ENCODE measurements at places on chromosomes 12 and 14.

DNA sequence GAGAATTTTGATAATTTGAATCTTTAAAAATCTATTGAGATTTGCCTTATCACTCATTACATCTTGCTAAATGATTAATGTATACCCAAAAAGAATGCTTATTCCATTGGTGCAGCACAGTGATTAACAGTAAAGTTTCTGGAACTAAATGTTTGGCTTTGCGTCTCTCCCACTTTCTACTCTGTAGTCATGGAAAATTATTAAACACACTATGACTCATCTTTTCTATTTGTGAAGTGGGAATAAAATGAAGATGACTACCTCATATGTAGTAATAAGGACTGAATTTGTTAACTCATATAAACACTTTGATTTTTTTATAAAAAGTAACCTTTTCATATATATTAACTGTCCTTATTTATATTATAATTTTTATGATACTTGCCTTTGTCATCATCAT is 118.1 kb downstream of the RERGL start:
- no peak for DNase-seq

DNA sequence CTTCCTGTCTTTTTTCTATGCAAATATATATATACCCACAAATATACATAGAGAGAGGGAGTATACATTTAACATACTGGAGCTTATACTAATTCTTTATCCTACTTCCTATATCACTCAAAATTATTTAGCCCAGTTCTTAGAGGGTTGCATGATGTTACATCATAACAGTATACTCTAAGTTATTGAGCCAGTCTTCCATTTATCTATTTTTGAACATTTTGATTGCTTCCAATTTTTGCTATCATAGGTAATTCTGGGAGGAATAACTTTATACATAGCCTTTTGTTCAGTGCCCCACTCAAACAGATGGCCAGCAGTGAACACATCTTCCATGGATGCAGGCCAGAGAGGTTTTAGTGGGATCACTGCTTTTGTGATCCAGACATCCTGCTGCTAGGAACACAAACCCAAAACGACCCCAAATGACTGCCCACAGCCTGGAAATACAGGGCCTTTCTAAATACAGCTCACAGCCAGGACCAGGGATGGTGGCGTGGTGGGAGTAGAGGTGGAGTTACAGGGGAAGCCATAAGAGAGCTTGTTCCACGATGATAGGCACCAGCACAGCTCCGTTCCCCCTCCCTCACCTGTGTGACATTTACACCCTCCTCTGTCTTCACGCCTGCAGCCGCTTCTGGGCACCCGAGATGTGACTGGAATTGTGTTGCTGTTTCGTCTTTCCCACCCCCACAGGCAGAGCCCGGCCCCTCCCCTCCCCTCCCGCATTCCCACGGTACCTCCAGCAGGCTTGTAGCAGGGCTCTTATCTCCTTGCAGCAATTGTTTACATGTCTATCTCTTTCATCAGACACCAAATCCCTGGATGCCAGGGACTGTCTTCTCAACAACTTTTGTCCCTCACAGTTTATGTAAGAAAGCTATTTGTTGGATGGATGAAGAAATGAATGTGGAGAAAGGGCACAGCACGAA is 30.7 kb upstream of the HDAC7 start:
- no peak for DNase-seq

DNA sequence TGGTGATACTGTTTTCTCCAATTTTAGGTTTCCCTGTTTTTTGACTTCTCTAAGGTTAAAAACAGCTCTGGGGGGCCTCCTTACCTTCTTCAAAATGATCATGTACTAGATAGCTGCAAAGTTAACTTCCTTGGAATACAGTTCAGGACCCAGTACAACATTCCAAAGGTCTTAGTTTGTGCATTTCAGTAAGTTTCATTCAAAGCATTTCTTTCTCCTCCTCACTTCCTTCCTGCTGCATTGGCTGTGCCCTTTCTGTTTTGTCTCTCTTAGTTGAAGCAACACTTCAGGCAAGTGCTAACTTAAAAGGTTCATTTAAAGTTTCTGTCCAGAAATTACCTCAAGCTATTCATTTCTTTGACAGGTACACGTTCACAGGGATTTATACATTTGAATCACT is 95.7 kb downstream of the SCN8A start:
- no peak for DNase-seq

DNA sequence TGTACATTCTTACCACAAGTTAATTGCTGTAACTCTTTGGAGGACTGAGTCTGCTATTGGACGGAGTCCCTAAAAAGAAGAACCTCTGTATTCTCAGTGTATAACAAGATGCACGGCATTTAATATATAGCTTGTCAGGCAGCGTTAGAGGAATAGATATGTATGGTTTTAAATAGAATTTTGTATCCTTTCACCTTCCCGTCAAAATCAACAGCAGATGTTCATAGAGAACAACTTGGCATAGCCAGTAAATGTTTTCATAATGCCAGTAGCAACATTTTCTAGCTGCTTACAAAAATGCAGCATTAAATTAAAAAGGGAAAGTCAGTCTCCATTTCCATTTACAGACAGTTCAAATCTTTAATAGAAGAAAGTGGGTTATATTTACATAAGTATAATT is 6.8 kb downstream of the SCYL2 start:
- no peak for DNase-seq

DNA sequence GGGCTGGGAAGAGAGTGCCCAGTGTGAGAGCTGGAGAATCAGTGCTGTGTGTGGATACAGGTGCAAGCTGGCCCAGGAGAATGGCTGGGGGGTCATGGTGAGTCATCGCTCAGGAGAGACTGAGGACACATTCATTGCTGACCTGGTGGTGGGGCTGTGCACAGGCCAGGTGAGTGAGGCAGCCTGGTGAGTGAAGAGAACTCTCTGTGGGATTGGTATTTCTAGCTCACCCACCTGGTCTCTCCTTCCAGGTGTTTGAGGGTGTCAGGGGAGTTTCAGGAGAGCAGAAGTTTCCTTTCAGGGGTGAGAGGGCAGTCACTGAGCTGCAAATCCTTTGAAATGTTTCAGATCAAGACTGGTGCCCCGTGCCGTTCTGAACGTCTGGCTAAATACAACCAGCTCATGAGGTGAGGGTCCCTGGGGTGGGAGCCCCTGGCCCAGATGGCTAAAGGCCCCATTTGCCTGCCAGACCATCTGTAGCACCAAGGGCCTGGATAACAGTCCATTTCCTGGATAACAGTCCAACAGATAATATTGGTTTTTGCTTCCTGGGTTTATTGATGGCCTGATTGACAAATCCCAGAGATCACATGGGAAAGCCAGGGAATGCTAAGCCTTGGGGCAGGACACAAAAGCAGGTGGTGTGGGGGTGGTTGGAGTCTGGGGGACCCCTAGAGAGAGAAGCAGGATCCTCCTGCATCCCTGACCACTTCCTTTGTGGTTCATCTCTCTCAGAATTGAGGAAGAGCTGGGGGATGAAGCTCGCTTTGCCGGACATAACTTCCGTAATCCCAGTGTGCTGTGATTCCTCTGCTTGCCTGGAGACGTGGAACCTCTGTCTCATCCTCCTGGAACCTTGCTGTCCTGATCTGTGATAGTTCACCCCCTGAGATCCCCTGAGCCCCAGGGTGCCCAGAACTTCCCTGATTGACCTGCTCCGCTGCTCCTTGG is 5.5 kb upstream of the ATN1 start:
- DNase-seq, result no peak

DNA sequence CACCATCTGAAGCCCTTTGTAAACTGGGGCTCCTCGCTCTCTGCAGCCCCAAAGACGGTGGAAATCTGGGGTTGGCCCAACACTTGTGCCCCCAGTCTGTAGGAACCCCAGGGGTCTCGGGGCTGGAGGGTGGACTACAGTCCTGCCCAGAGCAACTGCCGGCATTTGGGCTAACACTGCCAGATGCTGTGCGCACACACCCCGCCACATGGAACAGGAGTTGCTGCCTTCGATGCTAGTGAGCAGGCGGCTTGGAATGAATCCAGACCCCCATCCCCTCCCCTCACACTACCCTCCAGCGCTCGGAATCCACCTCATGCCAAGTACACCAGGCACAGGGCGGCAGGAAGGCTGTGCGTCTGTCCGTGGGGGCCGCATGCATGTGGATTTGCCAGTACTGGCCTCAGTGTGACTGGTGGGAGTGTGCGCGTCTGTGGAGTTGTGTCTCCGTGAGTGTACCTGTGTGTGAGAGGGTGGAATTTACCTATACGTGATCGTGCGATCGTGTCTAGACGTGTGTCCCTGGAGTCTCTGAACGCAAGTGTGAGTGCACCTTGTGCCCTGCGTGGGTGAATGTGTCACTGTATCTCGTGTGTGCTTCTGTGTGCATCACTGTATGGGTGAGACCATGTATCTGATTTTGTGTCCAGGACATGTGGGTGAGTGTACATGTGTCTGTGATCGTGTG is 5.1 kb downstream of the LHX5 start:
- DNase-seq, result no peak

- DNase-seq, result peak; percentile 3
Observed at GRCh38 chr12:30753233-30753632, 1.5 kb downstream of the CAPRIN2 start.

DNA sequence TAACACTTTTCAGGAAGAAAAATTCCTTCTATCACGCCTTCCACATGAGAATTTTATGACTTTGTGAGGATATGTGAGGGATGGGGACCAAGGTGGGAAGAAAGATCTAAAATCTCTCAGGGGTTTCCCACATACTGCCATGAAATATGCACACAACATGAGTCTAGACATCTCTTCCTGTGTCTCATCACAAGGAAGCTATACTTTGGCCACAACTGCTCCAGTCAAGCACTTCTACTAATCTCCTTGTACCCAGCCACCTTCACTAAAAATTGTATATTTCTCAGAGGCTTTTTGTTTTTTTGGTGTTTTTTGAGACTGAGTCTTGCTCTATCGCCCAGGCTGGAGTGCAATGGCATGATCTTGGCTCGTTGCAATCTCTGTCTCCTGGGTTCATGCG is 3.2 kb downstream of the OSBPL8 start:
- no peak for DNase-seq

GRCh38 chr14:99329711-99330315 is 57.8 kb upstream of the BCL11B start:
- no peak for DNase-seq

DNA sequence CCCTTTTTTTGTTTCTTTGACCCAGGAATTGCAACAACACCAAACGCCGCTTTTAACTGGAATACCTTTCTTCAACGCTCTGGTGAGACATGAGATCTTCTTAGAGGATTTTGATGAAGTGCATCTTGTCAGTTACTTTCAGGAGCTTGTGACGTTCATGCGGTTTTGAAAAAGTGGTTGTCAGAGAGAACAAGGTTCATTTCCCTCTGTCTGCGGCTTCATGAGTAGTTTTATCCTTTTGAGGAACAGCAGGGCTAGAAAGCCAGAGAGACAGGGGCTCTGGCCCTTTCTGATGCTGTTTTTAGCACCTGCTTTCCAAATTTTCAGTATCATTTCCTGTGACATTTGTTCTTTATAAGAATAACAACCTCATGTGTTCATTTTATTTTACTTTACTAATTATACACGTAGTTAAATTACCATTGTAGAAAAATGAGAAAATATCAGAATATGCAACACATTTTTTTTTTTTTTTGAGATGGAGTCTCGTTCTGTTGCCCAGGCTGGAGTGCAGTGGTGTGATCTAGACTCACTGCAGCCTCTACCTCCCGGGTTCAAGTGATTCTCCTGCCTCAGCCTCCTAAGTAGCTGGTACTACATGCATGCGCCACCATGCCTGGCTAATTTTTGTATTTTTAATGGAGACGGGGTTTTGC is 61.8 kb downstream of the GLT1D1 start:
- no peak for DNase-seq

DNA sequence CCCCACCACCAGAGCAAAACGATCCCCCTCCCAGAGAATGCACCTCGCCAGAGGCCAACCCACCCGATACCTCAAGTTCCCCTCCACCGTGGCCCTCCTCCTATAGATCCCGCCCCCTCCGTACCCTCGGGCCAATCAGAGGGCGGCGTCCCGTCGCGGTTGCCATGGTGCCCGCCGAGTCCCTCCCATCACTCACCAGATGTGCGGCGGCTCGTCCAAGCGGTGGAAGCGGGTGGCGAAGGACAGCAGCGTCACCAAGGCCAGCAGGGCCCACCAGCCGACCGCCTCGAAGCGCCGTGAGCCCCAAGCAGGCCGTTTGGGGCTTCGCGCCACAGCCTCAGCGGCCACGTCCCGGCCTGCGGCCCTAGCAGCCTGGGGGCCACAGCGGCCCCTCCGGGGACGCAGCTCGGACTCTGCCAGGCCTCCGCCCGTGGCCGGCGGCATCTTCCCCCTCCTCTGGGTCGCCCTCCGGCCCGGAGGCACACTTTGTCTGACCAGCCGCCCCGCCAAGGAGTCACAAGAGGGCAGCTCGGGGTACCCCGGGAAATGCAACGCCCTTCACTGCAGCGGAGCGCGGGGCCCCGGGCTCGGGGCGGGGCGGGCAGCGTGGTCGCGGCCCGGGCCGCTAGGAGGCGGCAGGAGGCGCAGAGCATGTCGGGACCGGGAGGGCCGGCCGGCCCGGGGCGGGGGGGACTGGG is at the start of gene POMT2:
Gene POMT2, minus strand, starts transcription at position 646 of the 698 bp plus-strand sequence. Its CDS starts 202 bp downstream, at position 444.
- DNase-seq, result peak; percentile 86

DNA sequence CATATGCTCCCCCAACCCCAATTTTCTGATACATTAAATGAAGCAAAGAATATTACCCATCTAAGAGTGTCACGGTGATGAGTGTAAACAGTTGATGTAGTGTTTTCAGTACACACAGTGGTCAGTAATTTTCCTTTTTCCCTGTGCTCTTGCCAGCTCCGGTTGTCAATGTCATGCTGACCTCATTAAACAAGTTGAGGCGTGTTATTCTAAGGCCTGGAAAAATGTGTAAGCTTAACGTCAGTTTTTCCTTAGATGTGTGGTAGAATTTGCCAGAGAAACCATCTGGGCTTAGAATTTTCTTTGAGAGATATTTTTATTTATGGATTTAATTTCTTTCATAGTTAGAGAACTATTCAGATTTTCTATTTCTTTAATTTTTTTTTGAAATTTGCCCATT is 11.7 kb upstream of the SERPINA6 start:
- DNase-seq, result no peak

- DNase-seq, result no peak
Observed at GRCh38 chr12:3871356-3871755, 1.8 kb downstream of the PARP11 start.

DNA sequence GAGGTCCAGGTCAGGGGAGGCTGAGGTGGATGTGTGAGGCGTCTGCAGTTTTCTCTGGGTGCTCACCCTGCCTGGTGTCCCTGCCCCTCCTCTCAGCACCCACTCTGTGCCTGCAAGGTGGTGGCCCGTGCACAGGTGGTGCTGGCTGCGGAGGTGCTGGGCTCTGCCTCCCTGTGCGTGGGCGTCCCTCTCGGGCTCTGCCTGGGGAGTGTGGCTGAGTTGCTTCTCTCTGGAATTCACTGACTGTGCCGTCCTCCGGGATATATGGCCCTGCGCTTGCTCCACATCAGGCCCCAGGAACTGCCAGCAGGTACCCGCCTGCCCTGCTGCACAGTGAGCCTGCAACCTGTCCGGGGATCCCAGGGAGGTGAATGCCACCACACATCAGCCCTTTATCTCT is 379.1 kb downstream of the TMEM121 start:
- no peak for DNase-seq

Data from stimulated activated CD8-positive, alpha-beta memory T cell treated with anti-CD3 and anti-CD28 coated beads, Interleukin-4, amount 100 ng/mL, for 1 hour (primary cell).